ENCODE measurements at places on chromosomes 6 and 20.

- no peak for DNase-seq
These were observed 40.0 kb downstream of the NUDT3 start for GRCh38 chr6:34352305-34352937.

GRCh38 chr6:12233693-12234571, 56.2 kb upstream of the EDN1 start:
- peak; percentile 73 for DNase-seq

DNA sequence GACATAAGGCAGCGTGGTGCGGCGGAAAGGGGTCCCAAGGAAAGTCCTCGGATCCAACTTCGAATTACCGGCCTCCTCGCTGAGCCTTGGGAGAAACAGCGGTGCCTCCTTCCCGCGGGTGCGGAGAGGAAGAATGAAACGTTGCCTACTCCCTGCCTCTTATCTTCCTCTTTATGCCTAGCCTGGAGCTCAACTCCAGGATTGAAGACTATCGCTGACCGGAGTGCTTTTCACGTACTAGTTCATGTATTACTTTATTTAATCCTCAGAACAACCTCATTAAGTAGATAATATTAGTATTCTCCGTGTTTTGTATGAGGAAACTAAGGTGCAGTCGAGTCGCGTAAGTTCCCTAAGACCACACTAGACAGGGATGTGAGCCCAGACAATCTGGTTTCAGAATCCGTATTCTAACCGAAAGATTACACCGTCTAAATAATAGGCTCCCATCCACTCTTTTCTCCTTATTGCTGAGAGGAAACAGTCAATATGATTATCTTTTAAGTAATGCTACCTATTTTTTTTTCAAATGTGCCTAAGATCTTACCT, 793 bp upstream of the PDSS2 start:
- DNase-seq: no peak

- DNase-seq: peak; percentile 7
These were observed 191.2 kb downstream of the ZNF217 start for GRCh38 chr20:53402233-53403005.

DNA sequence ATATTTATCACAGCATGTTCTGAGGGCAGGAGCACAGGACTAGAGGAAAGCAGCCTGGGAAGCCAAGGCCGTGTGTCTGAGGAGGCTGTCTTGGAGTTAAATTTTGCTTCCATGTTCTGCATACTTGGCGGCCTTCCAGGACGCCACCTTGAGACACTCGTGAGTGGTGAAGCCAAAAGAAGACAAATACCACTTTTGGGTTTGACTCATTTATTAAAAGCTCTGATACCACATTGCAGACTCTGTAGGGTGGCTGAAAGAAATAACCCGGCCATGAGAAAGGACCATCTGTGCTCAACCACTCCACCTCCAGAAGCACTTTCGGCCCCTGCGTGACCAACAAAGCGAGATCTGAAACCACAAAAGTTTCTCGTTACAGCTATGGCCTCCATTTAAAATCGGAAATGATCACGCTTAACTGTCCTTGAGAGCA, 120.0 kb downstream of the TMEM242 start:
- no peak for DNase-seq

DNA sequence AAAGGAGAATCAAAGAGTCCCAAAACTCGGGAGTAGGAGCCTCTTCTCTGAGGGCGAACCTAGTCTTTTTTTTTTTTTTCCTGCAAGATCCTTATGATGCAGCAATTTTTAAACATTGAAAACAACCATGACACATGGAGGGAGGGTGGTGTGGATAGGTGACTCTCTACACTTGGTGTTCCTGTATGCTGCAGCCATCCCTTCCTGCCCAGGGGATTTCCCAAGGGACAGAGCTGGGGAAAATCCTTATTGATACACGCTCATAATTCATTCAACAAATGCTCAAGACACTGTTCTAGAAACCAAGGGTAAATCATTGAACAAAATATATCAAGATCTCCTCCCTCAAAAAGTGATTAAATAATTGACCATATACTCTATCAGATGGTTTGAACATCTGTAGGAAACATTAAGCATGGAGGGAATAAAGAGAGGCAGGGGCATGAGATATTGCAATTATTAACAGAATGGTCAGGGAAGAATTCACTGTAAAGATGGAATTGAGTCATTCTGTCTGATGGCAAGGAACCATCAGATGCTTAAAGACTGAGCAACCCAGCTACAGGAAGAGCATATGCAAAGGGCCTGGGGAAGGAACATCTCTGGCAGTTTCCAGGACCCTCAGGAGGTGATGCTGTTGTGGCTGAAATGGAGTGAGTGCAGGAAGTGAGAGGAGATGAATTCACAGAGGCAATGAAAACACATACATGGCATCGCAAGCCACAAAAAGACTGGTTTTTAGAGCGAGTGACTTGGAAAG, 13.4 kb upstream of the BTN3A3 start:
- no peak for DNase-seq

- DNase-seq: no peak
These were observed 514 bp downstream of the DEFB129 start for GRCh38 chr20:227439-228105.

GRCh38 chr6:27247133-27247836, at the start of gene PRSS16:
PRSS16 (plus strand) TSS chr6:27247701; CDS start chr6:27247738, 37 bp downstream.
- DNase-seq: no peak

GRCh38 chr6:40338306-40338705, 248.9 kb downstream of the LRFN2 start:
- no peak for DNase-seq

GRCh38 chr6:70180901-70181599, 121.8 kb downstream of the COL9A1 start:
- DNase-seq: no peak

All from CD4-positive, CD25-positive, alpha-beta regulatory T cell (primary cell).